ENCODE measurements at places on chromosomes 4 and X. TPM values are rescaled to one million over a fixed set of nuclear protein-coding genes. Genes with fewer than 3 reads are reported as not detected.
A peak's percentile ranks its signal among the peaks of the same experiment; 100 is the strongest.

Gene DCLK2
- 0.41 TPM for total RNA-seq

GRCh38 chr4:7217474-7218321 is 25.4 kb downstream of the SORCS2 start:
- no peaks in the 10 kb centered on the region for H3K36me3 ChIP-seq
- no peaks in the 10 kb centered on the region for H3K27me3 ChIP-seq

- H3K27ac ChIP-seq = no peak overlapping the region
- H3K4me3 ChIP-seq = no peak overlapping the region
- H3K4me1 ChIP-seq = 0 out of 2 replicates have a peak, but pooled peaks cover under 1% of the 10 kb centered on the region
- no peaks in the 10 kb centered on the region for H3K36me3 ChIP-seq
Measured at GRCh38 chr4:138341739-138342415, 99.7 kb upstream of the SLC7A11 start.

- H3K4me1 ChIP-seq = no peaks in the 10 kb centered on the region
- H3K27ac ChIP-seq = no peak overlapping the region
- H3K4me3 ChIP-seq = no peak overlapping the region
- H3K36me3 ChIP-seq = no peaks in the 10 kb centered on the region
- DNase-seq = no peak
- H3K27me3 ChIP-seq = no peaks in the 10 kb centered on the region
Measured at GRCh38 chr4:79199743-79200142, 126.1 kb downstream of the NAA11 start.

Gene SPACA5
- not detected for total RNA-seq

- H3K4me1 ChIP-seq = peaks cover 23% of the 10 kb centered on the region
- no peaks in the 10 kb centered on the region for H3K27me3 ChIP-seq
- H3K36me3 ChIP-seq = peaks cover 5% of the 10 kb centered on the region
- H3K27ac ChIP-seq = peak overlapping the region; percentile 49
- DNase-seq = no peak
- no peak overlapping the region for H3K4me3 ChIP-seq
Measured at GRCh38 chrX:45806410-45807121, 605.9 kb upstream of the DIPK2B start.

Gene ARHGEF9
- total RNA-seq = 23.4 TPM

Gene NKX3-2
- total RNA-seq = not detected

Gene RHOH
- total RNA-seq = not detected

DNA sequence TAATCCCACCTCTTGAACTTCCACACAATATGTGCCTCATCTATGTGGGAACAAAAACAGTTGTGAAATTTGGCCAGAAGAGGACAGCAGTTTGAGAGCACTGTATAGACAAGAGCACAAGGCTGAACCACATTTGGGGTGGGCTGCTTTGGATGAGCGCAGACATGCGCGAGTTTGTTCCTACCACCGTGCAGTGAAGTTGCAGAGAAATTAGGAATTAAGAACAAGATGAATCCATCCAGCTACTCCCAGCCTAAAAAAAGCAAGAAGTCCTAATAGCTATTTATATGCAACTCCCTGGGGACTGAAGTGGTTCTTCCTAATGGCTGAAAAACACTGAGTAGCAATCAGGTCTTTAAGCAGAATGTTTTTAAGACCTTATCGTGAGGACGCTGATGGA is 1.0 kb downstream of the GAB3 start:
- peaks cover 26% of the 10 kb centered on the region for H3K27me3 ChIP-seq
- H3K4me3 ChIP-seq = no peak overlapping the region
